ENCODE measurements at places on chromosomes 2 and 18.

DNA sequence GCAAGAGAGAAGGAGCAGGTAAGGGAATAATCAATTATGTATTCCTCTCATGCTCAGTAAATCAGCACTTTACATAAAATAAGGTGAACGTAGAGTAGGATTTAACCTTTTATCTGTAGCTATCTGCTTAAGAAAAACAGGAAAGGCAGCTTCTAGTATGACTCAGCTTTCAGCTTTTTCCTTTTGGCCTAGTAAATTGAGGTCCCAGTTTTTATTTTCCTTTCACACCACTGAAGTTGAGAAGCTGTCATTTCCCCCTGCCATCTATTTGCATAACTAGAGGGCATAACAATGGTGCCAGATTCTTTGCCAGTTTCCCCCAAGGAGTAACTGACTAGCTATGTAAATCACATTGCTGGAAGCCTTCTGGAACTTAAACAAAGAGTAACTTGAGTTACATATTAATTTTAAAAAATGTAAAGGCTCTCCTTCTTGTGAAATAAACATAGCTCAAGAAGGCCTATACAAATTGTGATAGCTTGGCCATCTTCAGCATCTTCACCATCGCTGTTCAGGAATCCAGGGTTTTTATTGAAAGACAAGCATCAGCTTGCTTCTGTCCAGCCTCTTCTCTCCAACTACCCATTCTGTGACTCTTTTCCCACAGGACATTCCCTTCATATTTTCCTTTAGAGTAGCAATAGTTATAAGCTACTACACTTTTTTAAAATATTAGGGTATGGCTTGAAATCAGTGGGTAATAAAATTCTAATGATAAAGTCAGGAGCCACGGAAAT lies 97.0 kb downstream of the KYNU start:
- no peak for DNase-seq

GRCh38 chr2:46569061-46569560 lies 89.7 kb downstream of the TMEM247 start:
- DNase-seq, result no peak

DNA sequence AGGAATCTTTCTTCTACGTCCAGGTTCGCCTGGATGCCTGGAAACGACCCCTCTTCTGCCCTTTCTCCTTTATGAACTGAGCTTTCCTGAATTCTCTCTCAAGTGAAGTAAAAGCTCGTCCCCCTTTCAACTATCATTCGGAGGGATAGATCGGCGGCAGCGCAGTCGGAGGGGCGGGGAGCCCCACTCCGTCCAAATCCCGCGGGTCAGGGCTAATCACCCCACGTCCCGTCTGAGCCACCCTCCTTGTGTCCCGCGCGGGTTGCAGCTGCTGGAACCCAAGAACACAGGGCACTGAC lies 367 bp downstream of the FBXO48 start:
- DNase-seq, result no peak

GRCh38 chr2:64327510-64328414 lies 126.2 kb upstream of the LGALSL start:
- DNase-seq, result no peak

GRCh38 chr2:168534926-168535325 lies 78.9 kb downstream of the CERS6 start:
- DNase-seq, result no peak

DNA sequence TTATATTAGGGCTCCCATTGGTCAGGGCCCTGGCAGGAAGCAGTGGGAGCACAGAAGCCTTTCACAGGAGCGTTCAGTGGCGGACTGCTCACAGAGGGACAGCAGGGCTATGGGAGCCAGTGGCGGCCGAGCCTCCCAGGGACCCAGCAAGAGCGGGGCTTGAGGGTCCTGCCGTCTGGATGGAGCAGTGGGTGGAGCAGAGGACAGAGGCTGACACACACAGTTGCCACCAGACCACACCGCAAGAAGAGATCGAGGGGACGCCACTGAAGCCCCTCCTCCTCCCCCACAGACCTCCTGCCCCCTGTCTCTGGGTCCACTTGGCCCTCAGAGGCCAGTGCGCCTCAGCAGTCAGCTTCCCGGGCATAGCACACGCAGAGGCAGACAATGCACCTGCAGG lies 39.3 kb downstream of the SALL3 start:
- DNase-seq, result no peak

GRCh38 chr2:216312441-216312840 lies 59.8 kb downstream of the MARCHF4 start:
- no peak for DNase-seq

DNA sequence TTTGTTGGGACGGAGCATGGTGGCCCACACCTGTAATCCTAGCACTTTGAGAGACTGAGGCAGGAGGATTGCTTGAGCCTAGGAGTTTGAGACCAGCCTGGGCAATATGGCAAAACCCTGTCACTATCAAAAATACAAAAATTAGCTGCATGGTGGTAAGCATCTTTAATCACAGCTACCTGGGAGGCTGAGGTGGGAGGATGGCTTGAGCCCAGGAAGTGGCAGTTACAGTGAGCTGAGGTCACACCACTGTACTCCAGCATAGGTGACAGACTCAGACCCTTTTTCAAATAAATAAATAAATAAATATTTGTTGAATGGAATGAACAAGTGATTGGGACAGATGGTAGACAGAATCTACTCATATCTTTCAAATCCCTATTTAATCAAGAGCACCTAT lies 5.7 kb upstream of the ITPRIPL1 start:
- DNase-seq, result no peak

DNA sequence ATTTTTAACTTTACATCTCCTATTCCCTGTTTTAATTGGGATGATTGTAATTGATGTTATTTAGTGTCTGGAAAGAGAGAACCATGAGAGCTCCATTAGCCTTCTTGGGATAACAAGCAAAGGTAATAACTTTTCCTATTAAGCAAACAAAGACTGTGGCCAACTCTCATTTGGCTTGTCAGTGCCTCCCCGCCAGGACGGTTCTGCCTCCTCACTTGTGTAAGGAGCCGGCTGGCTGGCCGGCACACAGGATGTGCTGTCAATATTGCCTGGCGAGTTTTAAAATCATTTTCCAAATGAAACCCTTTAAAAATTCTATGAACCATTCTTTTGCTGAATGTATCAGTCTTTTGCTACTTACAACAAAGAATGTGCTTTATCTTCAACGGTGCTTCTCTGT lies 898.3 kb downstream of the CPS1 start:
- no peak for DNase-seq

DNA sequence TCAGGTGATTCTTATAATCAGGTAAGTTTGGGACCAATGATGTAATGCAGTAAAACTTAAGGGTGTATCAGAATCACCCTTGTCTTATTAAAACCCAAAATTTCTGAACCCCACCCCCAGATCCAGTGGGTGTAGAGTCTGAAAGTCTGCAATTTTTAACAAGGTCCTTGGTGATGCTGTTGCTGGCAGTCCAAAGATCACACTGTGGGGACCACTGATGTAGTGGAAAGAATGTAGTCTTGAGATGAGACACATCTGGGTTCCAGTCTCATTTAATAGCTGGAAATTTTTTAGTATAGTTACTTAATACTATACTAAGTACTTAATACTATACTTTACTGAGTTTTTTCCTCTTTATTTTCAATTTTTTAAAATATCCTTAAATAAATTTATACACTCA lies 258.4 kb downstream of the PLCL1 start:
- no peak for DNase-seq

- no peak for DNase-seq
Observed at GRCh38 chr2:147389218-147389617, 455.6 kb upstream of the ACVR2A start.

- DNase-seq, result no peak
Observed at GRCh38 chr2:20556756-20557155, 94.1 kb downstream of the HS1BP3 start.

GRCh38 chr18:40851014-40851429 lies 1104.0 kb upstream of the PIK3C3 start:
- DNase-seq, result no peak

- DNase-seq, result no peak
Observed at GRCh38 chr2:218831378-218831990, at the start of gene PRKAG3. TSS of gene PRKAG3 (minus strand) at chr2:218831803.

DNA sequence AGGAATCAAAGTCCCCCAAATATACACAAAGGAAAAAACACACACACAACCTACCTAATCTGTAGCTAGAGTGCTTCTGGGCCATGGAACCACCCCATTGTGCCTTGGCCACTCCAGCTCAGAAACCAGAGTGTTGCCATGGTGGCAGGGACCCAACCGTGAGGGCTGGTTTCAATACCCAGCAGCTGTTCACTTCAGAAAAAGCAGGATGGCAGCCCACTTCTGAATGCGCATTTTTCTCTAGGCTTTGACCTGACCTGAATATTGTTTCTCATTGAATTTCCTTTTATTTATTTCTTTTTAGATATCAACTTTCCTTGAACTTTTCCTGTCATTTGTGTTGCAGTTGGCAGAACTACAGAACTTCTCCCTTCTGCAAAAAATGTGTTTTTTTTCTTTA lies 43.0 kb upstream of the EHBP1 start:
- no peak for DNase-seq

DNA sequence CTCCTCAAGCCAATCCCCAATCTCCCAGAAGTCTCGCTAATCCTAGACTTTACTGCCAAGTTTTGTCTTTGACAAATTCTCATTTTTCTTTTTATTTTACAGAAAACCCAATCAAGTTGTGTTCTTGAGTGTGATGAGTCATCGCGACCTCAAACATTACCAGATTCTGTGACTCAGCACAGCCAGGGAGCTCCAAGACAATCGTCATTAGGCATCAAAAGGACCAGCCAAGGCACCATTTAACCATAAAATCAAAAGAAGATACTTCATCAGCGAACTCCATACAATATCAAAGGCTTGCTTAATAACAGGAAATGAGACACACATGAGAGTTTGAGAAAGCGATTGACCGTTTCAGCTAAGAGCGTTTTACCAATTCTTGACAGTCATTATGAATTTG lies 146.2 kb upstream of the AGAP1 start:
- DNase-seq, result peak; percentile 58

GRCh38 chr18:76958692-76959341 lies 136.5 kb downstream of the ZNF236 start:
- DNase-seq, result no peak

DNA sequence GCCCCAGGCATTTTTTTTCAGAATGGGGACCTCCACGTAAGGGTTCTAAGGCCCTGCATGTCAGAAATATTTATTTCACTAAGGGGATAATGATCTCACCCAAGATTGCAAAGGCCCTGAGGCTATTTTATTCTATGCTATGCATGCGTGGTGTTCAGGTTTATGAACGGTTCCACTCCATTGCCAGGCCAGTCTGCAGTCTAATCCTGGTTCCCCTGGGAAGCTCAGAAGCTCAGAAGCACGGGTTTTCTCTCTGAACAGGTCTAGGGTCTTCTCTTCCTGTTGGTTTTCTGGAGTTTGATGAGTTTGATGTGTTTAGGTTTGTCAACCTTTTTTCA lies 256.4 kb upstream of the PXDN start:
- DNase-seq, result no peak

GRCh38 chr18:13258921-13259320 lies 40.4 kb downstream of the LDLRAD4 start:
- no peak for DNase-seq

DNA sequence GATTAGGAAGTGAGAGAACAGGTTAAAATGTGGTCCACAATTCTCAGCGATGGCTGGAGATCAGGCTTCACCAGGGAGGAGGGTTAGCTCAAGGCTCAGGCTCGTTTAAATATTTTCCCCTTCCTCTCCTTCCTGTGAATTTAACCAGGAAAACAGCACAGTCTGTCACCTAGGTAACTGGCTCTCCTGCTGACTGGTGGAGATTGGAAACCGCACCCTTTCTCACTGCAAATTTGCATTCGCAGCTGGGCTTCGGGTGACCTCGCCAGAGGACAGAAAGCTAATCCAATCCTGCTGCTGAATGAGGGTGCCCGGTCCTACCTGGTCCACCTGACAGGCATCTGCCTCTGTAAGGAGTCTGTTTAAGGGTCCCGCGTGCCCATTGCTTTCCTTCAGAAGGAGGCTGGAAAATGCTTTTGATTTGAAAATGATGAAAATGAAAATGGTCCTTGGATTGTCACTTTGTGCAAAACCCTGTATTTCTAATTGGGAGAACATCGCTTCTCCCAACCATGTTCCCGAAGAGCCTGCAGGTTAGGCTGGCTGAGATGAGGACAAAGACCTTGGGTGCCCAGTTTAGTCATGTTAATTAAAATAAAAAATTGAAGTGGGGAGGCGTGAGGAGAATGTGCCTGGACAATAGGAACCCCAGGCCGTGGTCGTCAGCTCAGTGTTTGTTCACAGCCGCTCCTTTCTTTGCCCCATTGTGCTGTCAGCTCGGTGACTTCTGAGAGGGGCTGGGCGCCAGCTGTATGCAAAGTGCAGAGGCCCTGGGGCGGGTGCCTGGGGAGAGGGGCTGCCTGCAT lies 43.4 kb upstream of the MTCL1 start:
- DNase-seq, result no peak

GRCh38 chr2:1594123-1594372 lies 150.3 kb downstream of the PXDN start:
- no peak for DNase-seq

DNA sequence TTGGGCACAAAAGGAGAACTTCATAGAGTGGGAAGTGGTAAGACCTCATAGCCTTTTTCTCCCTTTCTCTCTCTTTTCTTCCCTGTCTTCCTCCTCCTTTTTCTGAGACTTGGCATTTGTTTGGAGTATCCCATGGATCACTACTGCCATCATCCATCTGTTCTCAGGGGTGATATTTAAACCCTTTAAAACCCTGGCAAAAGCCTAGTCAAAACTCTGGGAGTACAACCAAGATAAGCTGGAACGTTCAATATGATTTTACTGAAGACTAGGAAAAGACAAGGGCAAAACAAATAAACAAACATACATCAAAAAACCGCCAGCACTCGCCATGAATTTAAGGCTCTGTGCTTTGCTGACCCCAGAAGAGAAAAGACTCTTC lies 253.4 kb downstream of the CLIP4 start:
- DNase-seq, result no peak

- no peak for DNase-seq
Observed at GRCh38 chr18:69730664-69731063, 217.0 kb downstream of the CD226 start.

- DNase-seq, result no peak
Observed at GRCh38 chr2:134177351-134177931, 76.4 kb upstream of the MGAT5 start.

GRCh38 chr2:51014759-51015158 lies 17.2 kb downstream of the NRXN1 start:
- no peak for DNase-seq

- no peak for DNase-seq
Observed at GRCh38 chr2:63639344-63639743, 50.6 kb downstream of the MDH1 start.

DNA sequence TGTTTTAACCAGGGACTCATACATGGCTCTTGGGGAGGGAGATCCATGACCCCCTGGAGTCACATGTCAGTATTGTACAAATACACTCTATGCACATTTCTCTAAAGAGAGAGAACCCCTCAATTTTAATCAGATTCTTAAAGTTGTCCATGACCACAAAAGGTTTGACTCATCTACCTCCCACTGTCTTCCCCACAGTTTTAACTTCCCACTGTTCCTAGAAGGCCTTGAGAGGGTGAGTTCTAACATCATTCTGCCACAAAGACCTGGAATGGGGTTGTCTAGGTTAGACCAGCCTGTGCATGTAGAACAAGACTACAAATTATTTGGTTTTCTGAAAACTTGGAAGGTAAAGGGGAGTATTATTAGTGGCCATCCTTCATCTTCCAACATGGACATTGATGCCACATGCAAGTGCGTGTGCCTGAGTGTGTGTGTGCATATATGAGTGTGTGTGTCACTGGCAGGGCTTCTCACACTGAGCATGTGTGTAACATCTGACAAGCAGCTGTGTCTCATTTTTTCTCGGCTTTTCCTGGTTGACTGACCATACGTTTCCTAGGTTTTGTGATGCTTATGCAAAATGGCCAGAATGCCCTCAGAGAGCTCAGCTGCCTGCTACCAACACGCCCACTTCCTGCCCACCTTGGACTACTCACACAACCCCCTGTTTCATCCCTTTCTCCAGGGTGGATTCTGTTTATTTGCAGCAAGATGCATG lies 94.6 kb upstream of the LGALSL start:
- DNase-seq, result no peak

Data from non-pigmented ciliary epithelial cell (primary cell).